ENCODE measurements at places on chromosomes 2 and 18.

GRCh38 chr2:224946895-224947294, 95.4 kb downstream of the DOCK10 start:
- DNase-seq: no peak

DNA sequence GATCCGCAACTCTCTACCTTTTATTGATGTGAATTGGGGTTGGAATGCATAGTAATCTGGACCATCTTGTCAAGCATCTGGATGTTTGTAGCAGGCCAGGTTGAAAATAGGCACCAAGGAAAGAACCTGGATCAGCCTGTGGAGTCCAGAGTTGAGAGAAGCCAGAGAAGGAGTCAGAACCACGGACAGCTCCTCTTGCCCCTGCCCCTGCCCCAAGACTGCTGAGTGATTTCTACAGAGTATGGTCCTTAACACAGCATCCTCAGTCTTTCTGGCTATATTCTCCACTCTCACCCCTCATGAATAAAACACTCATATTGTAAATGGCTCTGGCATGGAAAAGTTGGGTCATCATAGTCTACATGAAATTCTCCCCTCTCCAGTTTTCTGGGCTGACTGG, 154.6 kb downstream of the LOXHD1 start:
- no peak for DNase-seq

- no peak for DNase-seq
Measured at GRCh38 chr18:805008-805754, 6.9 kb downstream of the YES1 start.

GRCh38 chr2:45919711-45920111, 268.2 kb downstream of the PRKCE start:
- DNase-seq: no peak

GRCh38 chr18:78069784-78070664, 820.4 kb downstream of the GALR1 start:
- no peak for DNase-seq

GRCh38 chr2:17470855-17471641, 47.2 kb downstream of the RAD51AP2 start:
- no peak for DNase-seq

DNA sequence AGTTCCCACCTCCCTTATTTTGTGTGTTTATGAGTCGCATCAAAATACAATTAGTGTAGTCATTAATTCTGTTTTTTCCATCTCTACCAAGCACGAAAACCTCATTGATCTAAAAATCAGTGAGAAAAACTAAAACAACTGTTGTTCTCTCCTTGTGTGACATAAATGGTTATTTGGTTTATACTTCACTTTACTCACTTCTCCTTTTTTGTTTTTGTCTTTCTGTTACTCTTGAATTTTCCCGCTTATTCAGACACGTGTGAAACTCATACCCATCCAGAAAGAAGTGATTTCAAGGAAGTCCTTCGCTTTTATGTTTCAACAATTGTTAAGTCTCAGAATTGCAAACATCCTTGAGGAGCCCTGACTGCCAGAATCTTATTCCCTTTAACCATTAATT, 121.6 kb downstream of the EML6 start:
- DNase-seq: no peak

GRCh38 chr2:218820746-218821369, 10.7 kb downstream of the PRKAG3 start:
- no peak for DNase-seq

GRCh38 chr2:68835621-68836020, 35.6 kb downstream of the BMP10 start:
- DNase-seq: no peak

DNA sequence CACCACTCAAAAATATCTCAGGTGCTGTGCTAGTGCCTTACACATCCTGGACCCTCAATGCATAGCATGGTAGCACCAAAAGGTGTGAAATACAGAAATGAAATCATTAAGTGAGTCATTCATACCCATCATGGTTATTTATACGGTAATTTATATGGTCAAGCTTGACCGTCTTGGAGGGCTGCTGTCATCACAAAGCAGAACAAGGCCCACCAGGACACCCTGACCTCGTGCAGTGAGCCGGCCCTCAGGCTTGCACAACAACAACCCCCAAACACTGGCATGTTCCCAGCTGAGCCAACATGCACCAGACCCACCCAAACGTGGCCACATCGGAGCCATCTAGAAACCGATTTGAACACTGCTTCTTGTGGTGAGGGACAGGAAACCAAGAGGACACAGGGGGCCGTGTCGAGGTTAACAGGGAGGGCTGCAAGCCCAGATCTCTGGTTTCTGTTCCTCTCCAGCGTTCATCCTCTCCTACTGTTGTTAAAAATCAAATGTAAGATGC, 378.5 kb upstream of the ID2 start:
- DNase-seq: no peak

DNA sequence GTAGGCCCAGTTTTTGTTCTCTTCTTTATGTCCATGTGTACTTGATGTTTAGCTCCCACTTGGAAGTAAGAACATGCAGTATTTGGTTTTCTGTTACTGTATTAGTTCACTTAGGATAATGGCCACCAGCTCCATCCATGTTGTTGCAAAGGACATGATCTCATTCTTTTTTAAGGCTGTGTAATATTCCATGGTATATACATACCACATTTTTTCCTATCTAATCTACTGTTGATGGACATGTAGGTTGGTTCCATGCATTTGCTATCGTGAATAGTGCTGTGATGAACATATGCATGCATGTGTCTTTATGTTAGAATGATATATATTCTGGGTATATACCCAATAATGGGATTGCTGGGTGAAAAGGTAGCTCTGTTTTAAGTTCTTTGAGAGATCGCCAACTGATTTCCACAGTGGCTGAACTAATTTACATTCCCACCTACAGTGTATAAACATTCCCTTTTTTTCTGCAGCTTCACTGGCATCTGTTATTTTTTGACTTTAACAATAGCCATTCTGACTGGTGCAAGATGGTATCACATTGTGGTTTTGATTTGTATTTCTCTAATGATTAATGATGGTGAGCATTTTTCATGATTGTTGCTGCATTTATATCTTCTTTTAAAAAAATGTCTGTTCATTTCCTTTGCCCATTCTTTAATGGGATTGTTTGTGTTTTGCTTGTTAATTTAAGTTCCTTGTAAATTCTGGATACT, 22.9 kb downstream of the LTBP1 start:
- no peak for DNase-seq

- DNase-seq: no peak
Measured at GRCh38 chr2:215607766-215608165, 171.9 kb upstream of the FN1 start.

- DNase-seq: no peak
Measured at GRCh38 chr2:199160081-199160480, 297.7 kb downstream of the SATB2 start.

GRCh38 chr18:62239475-62239874, 52.4 kb downstream of the RELCH start:
- no peak for DNase-seq

- no peak for DNase-seq
Measured at GRCh38 chr2:138617026-138617425, 115.5 kb downstream of the SPOPL start.

DNA sequence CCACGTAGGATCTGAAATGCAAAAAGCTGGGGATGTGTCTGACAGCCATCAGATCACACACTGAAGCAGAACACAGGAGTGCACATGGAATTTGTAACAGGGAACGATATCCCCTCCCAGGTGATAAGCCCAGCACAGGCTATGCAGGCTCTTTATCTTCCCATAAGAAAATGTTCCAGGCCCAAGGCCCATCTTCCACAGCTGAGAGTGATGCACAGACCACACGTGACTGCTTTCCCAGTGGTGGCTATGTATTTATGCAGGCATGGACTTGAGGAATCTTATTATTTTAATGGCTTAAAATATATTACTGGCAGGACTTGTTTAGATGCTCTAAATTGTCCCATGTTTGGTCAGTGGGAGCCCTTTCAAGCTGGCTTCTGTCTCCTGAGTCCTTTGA, 70.5 kb upstream of the AFF3 start:
- DNase-seq: no peak

DNA sequence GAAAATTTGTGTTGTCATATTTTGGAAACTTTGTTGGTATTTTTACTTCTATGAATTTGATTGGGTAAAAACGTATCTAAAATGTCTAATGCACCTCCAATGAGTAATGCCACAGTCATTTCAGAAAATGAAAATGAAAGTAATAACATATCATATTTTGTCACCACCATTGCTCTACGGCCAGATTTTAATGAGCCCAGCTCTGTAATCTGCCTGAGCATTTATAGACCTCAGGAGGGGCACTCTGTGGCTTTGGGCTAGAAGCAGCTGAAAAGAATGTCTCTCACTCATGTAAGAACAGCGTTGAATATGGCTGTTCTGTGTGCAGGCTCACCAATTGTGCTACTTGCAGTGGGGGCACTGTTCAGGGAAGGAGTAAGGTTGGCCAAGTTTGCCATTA, 32.7 kb upstream of the ABCA12 start:
- no peak for DNase-seq

GRCh38 chr18:40250236-40250635, 1704.8 kb upstream of the PIK3C3 start:
- DNase-seq: no peak

DNA sequence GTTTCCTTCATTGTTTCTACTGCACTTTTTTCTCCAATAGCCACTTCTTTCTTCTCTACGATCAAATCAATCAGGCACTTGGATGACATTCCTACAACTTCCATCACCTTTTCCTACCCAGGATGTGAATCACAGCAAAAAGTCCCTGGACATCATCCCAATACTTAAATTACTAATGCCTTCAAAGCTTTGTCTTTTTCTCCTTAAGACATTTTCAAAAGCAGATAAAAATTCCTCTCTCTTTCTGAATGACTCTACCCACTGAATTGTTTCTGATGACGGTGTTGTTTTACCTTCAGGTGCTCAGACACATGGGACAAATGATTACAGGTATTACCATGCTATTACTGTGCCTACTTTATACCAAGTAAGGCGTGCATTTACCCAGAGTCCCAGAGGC, 500.9 kb downstream of the FBXO15 start:
- DNase-seq: no peak

DNA sequence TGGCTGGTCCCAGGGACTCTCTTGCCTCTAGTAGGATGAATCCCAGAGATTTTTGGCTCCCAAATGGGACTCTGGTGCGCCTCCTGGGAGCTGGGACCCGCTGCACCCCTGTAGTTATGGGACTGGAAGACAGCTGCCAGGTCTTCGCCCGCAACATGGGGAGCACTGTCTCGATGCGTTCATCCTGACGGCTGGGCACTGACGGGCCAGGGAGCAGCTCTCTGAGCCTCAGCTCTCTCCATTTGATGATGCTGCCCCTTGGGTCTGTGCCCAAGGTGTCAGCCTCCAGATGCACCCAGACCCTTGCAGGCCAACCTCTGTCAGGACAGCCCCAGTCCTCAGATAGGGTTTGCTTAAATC, 9.3 kb upstream of the ARMC9 start:
- DNase-seq: no peak

- no peak for DNase-seq
Measured at GRCh38 chr2:15851076-15851693, 89.2 kb upstream of the MYCN start.

DNA sequence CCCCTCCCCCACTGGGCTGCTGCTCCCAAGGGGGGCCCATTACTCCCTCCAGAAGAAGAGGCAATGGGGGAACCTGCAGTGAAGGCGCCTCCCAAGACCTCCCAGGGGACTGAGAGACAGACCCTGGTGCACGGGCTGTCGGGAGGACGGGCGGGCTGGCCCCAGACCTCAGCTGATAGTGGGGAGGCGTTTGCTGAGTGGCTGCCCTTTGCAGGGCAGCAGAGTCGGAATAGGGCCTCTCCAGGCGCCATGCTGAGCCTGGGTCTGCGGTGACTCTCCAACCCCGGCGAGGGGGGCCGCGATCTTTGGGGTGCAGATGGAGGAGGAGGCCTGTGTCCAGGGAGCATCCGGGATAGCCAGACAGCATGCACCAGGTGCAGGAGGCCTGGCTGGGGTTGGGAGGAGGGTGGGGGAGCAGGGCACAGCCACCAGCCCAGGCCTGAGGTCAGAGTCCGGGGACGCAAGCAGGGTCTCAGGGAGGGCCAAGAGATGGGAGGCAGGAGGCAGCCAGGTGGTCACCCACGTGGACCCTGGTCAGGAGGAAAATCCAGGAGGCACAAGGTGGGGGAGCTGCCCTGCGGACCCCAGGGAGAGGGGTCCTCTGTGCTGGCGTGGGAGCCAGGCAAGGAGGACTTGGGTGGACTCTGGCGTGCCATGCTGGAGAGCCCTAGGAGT, 11.0 kb downstream of the CROCC2 start:
- no peak for DNase-seq

DNA sequence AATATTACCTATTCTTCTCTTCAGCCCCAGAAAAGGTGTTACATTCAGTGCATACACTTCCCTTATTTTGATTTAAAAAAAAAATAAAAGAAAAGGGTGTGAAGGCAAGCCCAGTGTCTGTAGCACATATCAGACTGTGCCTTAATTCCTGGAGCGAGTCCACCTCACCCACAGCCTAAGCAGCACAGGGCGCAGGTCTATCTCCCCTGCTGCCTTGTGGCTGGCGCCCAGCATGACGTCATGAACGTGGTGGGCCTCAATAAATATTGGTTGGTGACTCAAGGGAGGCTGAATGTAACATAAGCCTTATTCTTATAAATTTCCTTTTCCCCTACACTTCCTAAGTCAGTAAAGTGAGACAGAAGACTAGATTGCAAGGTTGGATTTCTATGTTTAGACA, 26.4 kb downstream of the ST3GAL5 start:
- no peak for DNase-seq

DNA sequence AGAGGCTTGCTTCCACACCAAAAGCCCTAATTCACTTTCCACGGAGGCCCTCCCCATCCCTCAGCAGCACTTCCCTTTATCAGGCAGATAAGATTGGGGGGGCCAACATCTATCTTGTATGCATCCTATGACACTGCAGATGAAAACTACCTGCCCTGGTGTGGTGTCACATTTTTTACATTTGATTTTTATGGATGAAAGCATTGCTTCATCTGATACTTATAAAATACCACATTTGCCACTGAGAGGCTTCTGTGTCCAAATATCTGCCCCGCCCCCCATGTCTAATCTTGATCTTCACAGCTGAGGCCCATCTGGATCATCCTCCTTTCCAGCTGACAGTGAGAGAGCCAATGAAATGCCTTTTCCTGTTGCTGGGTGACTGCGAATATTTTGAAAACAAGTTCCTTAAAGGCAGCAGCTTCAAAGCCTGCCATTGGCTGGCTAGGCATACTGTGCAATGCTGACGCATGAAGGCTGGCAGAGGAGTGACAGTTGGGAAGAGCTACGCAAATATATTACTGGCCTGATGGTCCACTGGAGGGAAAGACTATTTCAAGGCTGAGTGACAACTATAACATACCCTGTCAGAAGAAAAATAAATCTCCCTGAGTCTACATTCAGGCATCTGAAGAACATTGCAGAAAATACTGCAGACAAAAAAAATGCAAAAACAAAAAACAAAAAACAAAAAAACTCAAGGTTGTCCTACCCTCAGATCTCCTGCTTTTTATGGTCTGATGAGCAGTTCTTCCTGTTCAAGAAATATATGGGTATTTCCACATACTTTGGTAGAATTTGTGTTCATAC, 318.7 kb downstream of the PDE11A start:
- DNase-seq: no peak

- no peak for DNase-seq
Measured at GRCh38 chr2:169315357-169315756, 47.0 kb downstream of the LRP2 start.
